NCI-H1105 treated with DMSO at 0.1 percent for 48 hours (cell line): ENCODE measurements at places on chromosomes 1 and 21.

- DNase-seq: no peak
Measured at GRCh38 chr1:43772978-43773377, 65.6 kb downstream of the ST3GAL3 start.

DNA sequence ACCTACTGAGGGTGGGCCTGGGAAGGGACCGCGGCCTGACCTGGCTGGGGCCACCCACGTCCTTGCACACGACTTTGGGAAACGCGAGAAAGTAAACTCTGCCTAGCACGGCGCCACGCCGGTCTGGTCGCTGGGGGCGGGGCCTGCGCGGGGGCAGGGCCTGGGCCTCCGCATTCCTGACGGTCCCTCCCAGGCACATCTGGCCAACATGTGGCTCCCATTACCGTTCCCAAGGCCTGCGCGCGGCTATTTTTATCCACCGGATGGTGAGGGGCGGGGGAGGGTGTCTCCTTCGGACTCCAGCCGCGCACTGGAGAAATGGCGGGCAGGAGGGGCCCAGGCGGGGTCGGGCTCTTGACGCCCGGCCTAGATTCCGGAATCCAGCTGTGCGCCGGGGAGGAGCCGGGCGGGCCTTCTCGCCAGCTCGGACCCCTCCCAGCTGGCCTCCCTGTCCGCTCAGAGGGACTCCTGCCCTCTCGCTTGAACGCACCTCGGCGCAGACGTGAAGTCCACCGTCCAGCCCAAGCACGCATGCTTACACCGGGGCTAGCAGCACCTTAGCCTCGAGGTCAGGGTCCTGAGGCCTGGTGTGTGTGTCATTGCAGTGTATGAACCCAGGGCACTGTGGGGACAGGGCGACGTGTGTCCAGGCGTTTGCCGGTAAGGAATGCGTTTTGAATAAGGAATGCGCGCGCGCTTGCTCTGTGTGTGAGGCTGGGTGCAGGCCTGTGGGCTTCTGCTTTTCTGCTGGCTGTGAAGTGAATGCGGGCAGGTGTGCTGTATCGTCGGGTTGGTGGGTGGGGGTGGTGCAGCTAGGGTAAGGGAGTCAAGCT is 2.1 kb downstream of the EVA1B start:
- peak; percentile 33 for DNase-seq

DNA sequence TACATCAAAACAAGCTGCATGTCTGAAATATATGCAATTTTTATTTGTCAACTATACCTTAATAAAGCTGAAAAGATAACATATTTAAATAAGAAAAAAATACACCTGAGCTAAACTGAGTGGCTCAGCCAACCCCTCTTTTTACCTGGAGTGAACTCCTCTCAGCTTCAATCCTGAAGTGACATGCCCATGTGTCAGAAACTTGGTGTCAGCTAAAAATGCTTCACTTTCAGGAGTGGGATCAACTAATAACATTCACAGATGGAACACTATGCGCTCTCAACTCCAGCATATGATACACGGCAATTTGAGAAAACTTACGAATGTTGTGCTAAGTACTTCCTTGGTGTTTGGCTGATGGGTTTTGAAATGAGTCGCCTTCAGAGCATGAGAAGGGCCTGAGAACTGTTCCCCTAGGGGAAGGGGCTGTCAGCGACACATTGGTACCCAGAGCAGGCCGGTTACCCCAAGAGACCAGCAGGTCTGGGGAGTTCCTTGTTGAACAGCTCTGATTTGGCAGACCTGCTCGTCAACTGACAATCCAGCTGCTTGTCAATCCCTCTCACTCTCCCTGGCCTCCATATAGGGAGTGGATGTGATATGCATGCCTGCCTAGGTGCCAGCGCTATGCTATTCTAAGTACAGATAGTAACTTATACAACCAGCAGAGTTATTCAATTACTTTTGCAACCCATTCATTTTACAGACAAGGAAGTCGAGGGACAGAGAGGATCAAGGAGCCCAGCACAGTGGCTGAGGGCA is 267.7 kb downstream of the PCP4 start:
- no peak for DNase-seq

DNA sequence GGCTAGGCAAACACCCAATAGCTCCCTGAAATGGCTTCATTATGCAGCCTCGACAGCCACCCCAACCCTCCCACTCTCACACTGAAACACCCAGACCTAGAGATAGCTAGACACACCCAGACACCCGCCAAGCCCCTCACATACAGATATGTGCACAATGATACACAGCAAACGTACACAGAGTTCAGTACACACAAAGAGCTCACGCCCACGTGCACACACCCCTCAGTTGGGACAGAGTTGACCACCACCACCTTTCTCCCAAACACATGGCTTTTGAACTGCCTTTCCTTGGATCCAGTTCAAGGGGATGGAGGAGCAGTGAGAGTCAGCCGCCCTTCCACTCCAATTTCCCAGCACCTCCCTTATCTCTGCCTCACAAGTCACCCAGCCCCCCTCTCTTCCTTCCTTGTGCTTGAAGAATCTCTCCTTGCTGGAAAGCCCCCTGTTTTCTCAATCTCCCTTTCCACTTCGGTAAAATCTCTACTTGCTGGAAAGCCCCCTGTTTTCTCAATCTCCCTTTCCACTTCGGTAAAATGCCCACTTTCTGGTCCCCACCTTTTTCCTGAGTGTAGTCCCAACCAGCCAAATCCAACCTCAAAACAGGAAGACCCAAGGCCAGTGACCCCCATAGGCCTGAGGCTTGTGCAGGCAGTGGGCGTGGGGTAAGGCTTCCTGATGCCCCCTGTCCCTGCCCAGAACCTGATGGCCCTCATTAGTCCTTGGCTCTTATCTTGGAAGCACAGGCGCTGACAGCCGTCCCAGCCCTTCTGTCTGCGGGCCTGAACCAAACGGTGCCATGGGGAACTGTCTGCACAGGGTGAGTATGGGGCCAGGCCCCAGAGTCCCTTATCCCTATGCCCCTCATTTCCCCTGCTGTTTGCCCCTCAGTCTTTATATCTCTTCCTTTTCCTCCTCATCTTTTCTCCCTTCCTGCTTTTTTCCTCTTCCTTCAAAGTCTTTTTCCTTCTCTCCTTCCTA is at the start of gene ACKR1:
Gene ACKR1 (plus strand): TSS at position 715 of the 981 bp plus-strand sequence. CDS start 85 bp downstream, at position 800.
- no peak for DNase-seq

GRCh38 chr1:178606839-178607238 is 93.9 kb downstream of the TEX35 start:
- DNase-seq: no peak

DNA sequence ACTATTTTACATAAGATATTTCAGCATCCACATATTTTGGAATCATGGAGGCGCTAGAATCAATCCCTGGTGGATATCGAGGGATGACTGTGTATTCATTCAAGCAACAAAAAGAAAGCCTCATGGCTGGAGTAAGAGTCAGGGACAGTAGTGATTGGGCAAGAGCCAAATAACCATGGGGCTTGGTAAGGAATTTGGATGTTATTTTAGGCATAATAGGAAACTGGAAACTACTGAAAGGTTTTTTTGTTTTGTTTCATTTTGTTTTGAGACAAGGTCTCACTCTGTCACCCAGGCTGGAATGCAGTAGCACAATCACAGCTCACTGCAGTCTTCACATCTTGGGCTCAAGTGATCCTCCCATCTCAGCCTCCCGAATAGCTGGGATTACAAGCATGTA is 33.8 kb upstream of the EYA3 start:
- no peak for DNase-seq

DNA sequence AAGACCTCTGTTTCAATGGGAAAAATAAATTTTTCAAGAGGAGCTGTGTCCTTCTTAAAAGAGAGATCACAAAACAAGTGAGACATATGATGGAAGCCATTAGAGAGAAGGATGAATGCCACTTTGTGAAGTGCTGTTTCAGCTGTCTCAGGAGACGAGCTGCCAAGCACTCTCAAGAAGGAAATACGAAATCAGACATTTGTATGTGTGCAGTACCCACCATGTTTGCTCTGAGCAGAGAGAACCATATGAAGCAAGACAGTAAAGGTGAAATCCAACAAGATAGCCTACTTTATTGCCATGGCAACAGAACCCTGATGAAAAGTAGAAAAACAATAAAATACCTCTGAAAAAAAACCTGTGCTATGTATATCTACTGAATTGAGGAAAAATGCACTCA is 168.1 kb downstream of the AMY1C start:
- DNase-seq: no peak

GRCh38 chr1:75482951-75483350 is 128.0 kb downstream of the SLC44A5 start:
- DNase-seq: no peak

- DNase-seq: no peak
Measured at GRCh38 chr1:204426971-204427701, 15.5 kb upstream of the PPP1R15B start.

GRCh38 chr1:96979304-96980268 is 258.0 kb downstream of the PTBP2 start:
- peak; percentile 97 for DNase-seq

DNA sequence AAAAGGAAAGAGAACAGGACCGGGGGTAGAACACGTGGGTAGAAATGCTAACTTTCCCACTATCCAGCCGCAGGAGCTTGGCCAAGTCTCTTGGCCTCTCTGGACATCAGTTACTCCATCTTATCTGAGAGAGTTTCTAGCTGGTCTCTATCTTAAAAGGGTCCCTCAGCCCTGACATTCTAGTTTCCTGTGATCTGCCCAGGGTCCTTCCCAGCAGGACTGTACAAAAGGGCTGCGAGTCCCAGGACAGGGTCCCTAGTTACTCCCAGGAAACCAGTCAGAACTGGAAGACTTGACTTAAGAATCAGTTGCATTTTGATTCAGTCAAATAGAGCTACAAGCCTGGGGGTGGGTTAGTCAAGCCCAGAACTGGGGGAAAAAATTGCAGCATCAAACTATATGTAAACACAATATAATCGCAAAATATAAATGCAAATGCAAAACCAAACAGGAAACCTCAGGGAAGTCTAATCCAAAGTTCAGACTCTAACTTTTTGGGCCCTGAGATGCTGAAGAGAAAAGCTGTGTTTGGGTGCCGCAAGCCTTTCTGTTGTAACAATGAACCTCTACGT is 2.9 kb downstream of the ASAP3 start:
- no peak for DNase-seq

DNA sequence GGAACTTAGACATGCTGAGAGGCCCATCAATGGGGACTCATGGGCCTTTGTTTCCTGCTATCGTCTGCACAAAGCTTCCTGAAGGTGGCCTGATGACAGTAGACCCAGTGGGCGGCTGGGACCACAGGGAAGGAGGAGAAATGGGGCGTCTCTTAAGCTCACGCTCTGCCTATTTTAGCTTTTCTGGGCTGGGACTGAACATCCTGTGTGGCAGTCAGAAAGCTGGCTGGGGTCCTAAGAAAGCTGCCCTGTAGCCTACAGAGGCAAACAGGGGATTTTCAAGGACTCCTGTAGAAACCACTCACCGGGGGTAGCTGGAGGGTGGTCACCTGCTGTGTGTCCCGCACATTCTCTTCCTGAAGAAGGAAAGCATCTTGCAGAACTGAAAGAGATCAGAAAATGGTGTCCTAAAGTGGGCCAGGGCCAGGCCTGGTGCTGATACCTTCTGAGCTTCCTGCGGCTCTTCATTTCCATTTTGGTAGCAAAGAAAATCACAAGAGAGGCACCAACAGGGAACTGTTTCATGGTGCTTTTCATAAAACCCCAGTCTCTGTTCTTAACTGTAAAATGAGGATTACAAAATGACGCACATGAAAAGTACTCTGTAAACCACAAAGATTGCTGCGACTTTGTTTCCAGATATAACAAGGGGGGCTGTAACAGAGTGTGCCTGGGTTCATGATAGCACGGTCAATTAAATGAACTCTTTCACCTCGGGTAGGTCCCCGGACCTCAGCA is 8.6 kb downstream of the ZNF496 start:
- DNase-seq: no peak

DNA sequence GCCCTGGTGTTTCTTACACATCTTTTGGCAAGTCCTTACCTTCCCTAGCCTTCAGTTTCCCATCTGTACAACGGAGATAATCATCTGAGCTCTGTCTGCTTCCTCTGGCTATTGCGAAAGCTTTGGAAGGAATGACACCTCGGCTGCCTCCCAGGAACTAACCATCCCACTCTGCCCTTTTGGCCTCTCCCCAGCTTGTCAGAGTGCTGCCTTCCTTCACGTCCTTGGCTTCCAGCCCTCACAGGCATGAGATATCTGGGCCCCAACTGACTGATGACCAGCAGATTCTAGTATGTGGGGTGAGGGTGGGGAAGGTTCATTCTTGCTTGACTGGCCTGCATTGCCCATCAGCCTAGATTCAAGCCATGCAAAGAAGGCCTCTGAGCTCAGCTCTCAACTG is 253.1 kb upstream of the FGGY start:
- DNase-seq: no peak

- no peak for DNase-seq
Measured at GRCh38 chr21:42623694-42624093, 29.7 kb upstream of the PDE9A start.

DNA sequence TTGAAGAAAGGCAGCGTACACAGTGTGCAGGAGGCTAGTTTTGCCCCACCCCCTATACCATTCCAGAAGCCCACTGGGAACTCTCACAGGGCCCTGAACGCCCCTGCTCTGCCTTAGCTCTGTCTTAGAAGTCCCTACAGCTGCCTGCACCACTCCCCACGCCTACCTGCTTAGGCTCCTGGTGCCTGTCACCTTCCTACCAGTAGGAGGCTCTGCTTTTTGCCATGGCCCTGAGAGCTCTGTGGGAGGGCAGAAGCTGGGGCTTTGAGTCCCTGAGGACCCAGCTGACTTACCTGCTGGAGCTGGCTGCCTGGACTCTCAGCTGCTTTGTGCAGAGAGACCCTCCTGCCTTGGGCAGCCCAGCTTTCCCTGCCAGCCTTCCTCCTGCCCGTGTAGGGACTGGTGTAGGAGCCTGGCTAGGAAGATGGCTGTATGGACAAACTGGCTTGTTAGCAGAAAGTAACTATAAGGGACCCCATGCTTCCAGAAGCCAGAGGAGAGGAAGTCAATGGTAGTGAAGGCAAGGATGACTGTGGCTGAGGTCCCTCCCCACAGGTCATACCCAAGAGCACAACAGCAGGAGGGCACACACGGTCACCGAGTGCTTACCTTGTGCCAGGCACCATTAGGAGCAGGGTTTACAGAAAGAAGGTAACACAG is 9.8 kb upstream of the CELSR2 start:
- DNase-seq: peak; percentile 55

DNA sequence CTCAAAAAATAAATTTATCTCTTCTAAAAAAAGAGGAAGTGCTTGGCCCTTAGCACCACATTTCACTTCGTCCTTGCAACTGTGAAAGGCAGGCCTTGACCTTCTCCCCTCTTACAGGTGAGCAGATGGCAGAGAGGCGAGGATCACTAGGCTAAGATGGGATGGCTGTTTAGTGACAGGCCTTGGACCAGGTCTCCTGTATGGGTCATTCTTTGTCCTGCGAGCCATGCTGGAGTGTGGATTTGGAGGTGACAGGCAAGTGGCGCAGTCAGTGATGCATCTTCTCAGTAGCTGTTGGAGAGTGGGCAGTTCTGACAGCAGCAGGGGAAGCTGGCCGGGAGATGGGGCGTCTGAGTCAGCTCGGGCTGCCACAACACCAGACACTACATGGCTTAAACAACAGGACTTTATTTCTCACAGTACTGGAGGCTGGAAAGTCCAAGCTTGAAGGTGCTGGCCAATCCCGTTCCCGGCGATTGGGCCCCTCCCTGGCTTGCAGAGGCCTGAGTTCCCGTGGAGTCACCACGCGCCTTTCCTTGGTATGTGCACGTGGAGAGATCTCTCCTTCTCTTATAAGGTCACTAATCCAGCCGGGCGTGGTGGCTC is 16.5 kb downstream of the SLC27A3 start:
- no peak for DNase-seq
